ENCODE measurements at places on chromosomes 7 and 10.
A peak's percentile ranks its signal among the peaks of the same experiment; 100 is the strongest.

DNA sequence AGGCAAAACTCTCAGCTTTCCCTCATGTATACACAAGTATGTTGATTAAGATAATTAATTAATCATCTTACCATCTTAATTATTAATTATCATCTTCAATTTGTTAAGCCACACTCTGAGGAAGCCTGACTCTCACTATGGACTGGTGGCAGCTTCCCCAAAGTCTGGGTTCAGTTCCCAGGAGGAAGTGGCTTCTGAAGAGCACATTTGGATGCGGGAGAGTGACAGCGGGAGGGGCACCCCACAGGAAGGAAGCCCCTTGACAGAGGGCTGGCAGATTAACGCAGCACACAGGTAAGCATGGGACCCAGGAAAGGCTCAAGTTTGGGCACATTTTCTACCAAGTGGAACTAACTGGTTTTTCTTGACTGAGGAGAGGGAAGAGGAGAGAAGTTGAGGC is 13.4 kb upstream of the SLIT1 start:
- no peak for DNase-seq

DNA sequence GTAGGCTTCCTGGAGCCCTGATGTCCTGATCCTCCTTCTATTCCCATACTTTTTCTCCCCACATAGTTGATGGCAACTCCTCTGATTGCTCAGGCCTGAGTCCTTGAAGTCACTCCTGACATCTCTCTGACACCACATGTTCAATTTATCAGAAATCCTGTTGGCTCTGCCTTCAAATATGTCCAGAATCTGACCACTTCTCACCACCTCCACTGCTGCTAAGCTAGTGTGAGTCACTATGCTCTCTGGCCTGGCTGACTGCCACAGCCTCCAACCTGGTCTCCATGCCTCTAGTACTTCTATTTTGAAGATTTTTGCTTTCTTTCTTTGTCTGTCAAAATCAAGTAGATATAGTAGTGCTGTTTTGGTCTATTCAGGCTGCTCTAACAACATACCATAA is 53.0 kb downstream of the TMEM229A start:
- DNase-seq = no peak

DNA sequence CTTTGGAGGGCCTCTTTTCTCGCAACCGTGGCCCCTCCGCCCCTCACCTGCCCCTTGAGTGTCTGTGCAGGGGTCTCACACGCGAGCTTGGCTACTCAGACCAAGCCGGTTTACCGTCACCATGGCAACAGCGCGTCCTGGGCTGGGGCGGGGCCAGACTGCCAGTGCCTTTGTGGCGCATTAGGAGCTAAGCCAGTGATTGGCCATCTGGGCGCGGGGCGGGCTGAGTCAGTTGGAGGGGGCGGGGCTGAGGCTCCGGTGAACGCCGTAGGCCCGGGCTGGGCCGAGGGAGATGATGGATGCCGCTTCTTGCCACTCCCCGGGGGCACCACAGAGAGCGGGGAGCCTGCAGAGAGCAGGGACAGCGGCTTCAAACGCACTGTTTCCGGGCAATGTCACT is 48.7 kb upstream of the FXYD4 start:
- DNase-seq = peak; percentile 83

- DNase-seq = no peak
These were observed 695 bp upstream of the RBM28 start for GRCh38 chr7:128344431-128344774.
